ENCODE measurements at places on chromosomes 13 and 19.
A peak's percentile ranks its signal among the peaks of the same experiment; 100 is the strongest.

DNA sequence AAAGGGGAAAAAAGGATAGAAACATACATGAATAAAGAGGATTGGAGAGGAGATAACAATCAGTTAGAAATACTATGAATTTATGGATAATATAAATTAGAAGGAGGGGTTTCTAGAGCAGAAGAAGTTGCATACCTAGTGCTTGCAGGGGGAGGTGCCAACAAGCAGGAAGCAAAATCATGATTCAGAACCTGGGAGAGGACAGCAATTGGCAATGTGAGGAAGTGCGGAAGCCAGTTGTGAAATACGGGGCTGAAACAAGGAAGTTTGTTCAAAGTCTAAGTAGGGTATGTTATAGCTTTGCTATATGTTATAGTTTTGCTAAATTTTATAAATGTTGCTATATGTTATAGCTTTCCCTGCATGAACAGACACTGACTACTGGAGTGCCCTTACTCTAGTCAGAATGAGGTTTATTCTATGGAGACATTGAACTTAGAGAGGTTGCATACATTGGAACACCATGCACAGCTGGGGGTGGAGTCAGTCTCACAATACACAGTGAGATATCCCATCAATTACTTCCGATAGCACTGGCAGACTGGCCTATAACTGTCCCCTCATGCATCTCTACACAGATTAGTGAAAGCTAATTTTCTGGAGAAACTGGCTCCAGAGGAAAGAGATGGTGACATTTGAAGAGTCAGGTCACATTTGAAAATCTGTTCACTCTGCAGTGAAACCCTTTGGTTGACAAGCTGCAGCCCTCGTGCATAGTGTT is 92.1 kb downstream of the GPC6 start:
- peak; percentile 13 for DNase-seq

GRCh38 chr13:43448605-43449336 is 338.0 kb downstream of the ENOX1 start:
- no peak for DNase-seq

- DNase-seq: no peak
These were observed 860.5 kb downstream of the PCDH9 start for GRCh38 chr13:66369666-66370065.

GRCh38 chr19:46903458-46903857 is 42.7 kb downstream of the ARHGAP35 start:
- DNase-seq: no peak

GRCh38 chr13:99357941-99358340 is 50.7 kb upstream of the GPR183 start:
- no peak for DNase-seq

DNA sequence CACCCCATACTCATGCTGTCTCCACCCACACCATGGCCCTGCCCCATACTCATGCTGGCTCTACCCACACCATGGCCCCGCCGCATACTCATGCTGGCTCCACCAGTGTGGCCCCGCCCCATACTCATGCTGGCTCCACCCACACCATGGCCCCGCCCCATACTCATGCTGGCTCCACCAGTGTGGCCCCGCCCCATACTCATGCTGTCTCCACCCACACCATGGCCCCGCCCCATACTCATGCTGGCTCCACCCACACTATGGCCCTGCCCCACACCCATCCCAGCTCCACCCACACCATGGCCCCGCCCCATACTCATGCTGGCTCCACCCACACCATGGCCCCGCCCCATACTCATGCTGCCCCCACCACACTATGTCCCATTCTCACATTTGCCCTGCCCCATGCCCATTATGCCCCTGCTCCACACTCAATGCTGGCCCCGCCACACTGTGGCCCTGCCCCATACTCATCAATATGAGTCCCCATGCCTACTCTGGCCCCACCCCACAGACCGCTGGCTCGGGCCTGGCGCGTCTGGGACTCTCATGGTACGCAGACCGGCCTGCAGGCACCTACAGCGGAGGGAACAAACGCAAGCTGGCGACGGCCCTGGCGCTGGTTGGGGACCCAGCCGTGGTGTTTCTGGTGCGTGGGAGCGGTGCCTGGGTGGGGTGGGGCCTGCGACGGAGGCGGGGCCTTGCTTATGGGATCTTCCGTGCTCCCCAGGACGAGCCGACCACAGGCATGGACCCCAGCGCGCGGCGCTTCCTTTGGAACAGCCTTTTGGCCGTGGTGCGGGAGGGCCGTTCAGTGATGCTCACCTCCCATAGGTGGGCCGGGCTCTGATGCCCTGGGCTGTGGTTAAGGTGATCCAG is 3.7 kb upstream of the ARHGAP45 start:
- no peak for DNase-seq

GRCh38 chr19:11251650-11252314 is 10.5 kb downstream of the DOCK6 start:
- no peak for DNase-seq

- DNase-seq: no peak
These were observed 113.7 kb downstream of the OLFM4 start for GRCh38 chr13:53142306-53142705.

GRCh38 chr13:50916701-50917184 is 7.2 kb downstream of the RNASEH2B start:
- DNase-seq: peak; percentile 25

- DNase-seq: no peak
These were observed 117.9 kb downstream of the URI1 start for GRCh38 chr19:30059741-30060457.

DNA sequence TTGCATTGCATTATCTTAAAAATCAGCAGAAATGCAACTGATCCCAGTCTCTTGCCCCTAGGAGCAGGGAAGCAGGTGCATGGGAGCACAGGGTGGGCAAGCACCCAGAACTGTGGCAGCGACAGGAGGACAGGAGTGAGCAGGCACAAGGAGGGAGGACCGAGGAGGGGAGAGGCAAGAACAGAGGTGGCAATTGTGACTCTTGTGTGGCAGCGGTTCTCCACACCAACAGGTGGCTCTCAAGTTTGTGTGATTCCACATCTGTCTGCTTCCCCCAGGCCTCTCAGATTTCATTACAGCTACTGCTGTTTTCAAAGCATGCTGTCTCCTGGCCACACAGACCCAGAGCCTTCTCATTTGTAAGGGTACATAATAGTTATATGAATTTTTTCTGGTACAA is 108.5 kb downstream of the STK24 start:
- no peak for DNase-seq

DNA sequence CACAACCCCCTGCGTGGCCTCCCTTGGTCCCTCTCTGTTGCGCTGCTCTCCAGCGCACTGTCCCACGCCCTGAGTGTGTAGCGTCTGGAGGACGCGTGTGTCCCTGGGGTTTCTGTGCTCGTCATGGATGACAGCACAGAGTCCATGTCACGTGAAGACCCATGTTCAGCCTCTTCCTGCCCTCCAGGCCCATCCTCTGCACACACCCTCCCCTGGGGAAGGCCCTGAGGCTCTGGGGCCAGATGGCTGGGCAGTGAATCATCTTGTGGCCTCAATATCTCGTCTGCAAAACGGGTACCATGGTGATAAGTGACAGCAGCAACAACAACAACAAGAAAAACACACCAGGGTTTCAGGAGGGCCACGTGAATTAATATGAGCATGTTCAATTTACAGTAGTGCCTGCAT is 71.5 kb upstream of the ARHGEF7 start:
- DNase-seq: no peak

GRCh38 chr13:66781241-66781640 is 448.9 kb downstream of the PCDH9 start:
- DNase-seq: no peak

DNA sequence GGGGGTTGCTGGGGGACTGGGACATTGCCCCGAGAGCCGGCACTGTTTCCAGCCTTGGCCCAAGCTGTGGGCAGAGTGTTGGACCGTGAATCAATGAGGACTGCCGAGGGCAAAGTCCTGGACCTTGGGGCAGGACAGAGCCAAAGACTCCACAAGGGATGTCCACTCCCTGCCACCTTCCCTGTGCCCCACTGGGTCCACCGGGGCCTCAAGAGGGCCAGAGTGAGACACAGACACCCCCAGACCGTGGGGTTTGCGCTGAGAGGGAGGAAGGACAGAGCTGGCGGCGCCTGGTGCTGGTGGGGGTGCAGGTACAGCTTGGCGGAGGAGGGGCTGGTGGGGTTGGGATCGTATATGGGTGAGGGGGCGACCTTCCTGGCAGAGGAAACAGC is 11.8 kb downstream of the MAST3 start:
- DNase-seq: no peak

GRCh38 chr13:68588623-68589022 is 1358.5 kb upstream of the PCDH9 start:
- no peak for DNase-seq

All from umbilical cord (tissue), 2 donors.